ENCODE measurements at places on chromosomes 12 and 14. TPM values are rescaled to one million over a fixed set of nuclear protein-coding genes. Genes with fewer than 3 reads are reported as not detected.

Gene FSCB
- not detected for total RNA-seq

Gene SINHCAF
- total RNA-seq: 16.1 TPM

Gene TAC3
- total RNA-seq: not detected

Gene GALNT9
- total RNA-seq: not detected

Gene LTBP2
- 44.3 TPM for total RNA-seq

Gene IAPP
- total RNA-seq: not detected

- DNase-seq: no peak
Observed at GRCh38 chr12:122085591-122085990, 7.0 kb downstream of the MLXIP start.

- no peak for DNase-seq
Observed at GRCh38 chr12:6288235-6288634, 22.2 kb upstream of the PLEKHG6 start.

- no peak for DNase-seq
Observed at GRCh38 chr12:95182868-95183415, 34.3 kb downstream of the FGD6 start.

DNA sequence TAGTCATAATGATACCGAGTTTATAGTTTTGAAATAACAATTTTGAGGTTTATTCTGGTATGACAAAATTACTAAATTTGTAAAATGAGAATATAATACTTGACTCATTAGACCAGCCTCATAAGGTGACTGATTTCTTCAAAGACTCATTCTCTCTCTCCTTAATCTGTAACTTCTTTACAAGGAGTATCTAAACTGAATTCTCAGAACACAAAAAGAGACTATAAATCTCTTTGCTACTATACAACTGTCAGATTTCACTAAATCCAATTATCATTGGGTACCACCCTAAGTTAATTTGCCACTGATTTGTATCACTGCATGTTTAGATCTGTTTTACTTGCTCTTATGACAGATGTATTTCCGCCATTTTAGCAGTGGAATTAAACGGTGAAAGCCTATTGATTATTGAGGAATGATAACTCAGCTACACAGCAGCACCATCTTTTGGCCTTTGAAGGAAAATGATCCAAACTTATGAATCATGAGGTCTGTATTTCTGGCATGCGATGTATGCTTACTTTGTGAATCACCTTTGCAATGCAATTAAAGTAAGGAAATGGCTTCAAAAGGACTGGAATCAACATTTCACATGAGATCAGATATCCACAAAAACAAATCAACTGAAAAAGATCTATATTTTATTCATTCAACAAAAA, 161.2 kb downstream of the RERGL start:
- no peak for DNase-seq

- no peak for DNase-seq
Observed at GRCh38 chr14:54669721-54670561, 103.0 kb downstream of the SAMD4A start.

GRCh38 chr14:86665975-86666374, 1136.0 kb downstream of the FLRT2 start:
- DNase-seq: no peak

GRCh38 chr12:121789233-121789781, 4.2 kb downstream of the RHOF start:
- DNase-seq: no peak

- peak; percentile 79 for DNase-seq
Observed at GRCh38 chr12:6950811-6951540, at the start of gene PTPN6. Gene PTPN6 (plus strand): TSS chr12:6951356. CDS start chr12:6951513, 157 bp downstream.

- no peak for DNase-seq
Observed at GRCh38 chr12:113667676-113668356, 196.1 kb upstream of the LHX5 start.

DNA sequence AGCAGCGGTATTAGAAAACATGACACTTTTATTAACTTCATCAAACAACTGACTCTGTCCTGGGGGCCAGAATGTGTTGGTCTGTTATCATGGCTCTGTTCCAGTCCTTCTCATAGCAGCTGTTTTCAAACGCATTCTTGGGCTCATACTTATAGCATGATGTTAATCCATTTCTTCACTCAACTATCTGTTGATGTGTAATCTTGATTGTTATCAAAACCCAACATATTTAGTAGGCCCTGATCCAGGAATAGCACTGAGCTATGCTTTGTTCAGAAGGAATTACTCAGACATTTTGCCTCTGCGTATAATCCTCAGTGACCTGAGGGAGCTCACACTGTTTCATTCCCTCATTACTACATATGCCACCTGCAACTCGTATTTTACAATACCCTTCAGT, 315.9 kb downstream of the BMP4 start:
- no peak for DNase-seq

DNA sequence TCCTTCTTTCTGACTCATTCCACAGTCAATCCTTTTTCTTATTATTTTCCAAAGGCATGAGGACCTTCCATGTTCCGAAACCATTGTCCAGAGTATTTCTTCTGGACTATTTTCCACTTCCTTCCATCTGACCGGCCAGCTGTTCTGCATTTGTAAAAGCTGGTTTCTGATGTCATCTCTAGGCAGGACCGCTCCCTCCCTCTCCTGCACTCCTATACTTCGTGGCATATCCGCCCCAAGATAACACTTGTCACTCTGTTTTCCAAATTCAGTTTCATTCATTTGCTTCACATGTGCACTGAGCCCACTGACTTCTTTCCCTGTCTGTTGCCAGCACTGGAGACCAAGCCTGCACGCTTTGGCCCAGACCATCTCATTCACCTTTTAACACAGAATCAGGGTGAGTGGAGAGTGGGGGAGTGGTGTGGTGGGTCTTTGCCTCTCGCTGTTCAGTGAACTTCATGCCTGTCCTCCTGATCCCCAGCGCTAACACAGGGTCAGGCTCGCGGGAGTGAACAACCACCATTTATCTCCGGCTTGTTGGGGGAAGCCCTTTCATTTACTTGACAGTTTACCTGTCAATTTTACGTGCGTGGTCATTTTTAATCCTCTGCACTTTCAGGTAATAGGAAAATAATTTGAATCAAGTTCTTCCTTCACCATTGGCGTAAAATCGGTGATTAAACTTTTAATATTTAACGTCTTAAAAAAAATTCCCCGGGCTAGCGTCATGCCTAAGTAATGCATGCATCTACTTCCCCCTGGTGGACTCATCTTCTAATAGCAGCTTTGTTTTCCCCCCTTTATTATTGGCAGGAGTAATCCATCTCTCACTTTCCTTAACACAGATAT, 52.5 kb downstream of the C12orf75 start:
- DNase-seq: no peak
